ENCODE measurements at places on chromosomes 13 and 19. TPM values are rescaled to one million over a fixed set of nuclear protein-coding genes. Genes with fewer than 3 reads are reported as not detected.

The CYP2S1 gene
- total RNA-seq, result 2.0 TPM

The CAPN12 gene
- total RNA-seq, result 4.9 TPM

The KLK15 gene
- total RNA-seq, result not detected

The TNNT1 gene
- 121 TPM for total RNA-seq

All from neural progenitor cell (in vitro differentiated cells).